Regular cardiac myocyte (primary cell): ENCODE measurements at places on chromosomes 12 and 14. TPM values are rescaled to one million over a fixed set of nuclear protein-coding genes. Genes with fewer than 3 reads are reported as not detected.

MYH6 gene
- not detected in 2 replicates for total RNA-seq

NGDN gene
- 49.9 and 51.4 TPM in 2 replicates for total RNA-seq

LHX5 gene
- total RNA-seq, result not detected in 2 replicates

GDF3 gene
- not detected in 2 replicates for total RNA-seq

TAS2R50 gene
- total RNA-seq, result 1.5 and 3.1 TPM in 2 replicates

UNC79 gene
- total RNA-seq, result under 0.01 and 0.28 TPM in 2 replicates

CCDC38 gene
- under 0.01 TPM in 2 replicates for total RNA-seq

TGM1 gene
- total RNA-seq, result 0.19 and 0.85 TPM in 2 replicates

PLEKHD1 gene
- total RNA-seq, result under 0.01 TPM in 1 of 2 replicates, not detected in the other

CCDC197 gene
- not detected in 2 replicates for total RNA-seq

KLRC3 gene
- not detected in 2 replicates for total RNA-seq

PLBD1 gene
- 0.58 and 2.8 TPM in 2 replicates for total RNA-seq

SLCO1B1 gene
- total RNA-seq, result not detected in 2 replicates

AICDA gene
- total RNA-seq, result not detected in 2 replicates
